Heart right ventricle (tissue), 16 donors: ENCODE measurements at places on chromosomes 5 and 9.

GRCh38 chr5:67038817-67039603 is 157.6 kb downstream of the CD180 start:
- DNase-seq = no peak

GRCh38 chr9:137366445-137366810 is 56.5 kb downstream of the EXD3 start:
- no peak for DNase-seq

DNA sequence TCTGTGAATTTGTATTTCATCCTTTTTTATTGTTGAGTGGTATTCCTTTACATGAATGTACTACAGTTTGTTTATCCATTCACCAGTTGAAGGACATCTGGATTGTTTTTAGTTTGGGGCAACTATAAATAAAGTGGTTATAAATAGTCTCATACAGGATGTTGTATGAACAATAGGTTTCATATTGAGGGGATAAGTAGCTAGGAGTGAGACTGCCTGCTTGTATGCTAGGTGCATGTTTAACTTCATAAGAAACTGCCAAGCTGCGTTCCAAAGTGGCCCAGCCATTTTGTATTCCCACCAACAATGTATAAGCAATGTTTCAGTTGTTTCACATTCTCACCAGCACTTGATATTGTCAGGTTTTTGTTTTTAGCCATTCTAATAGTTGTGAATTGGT is 21.5 kb downstream of the OTULINL start:
- DNase-seq = no peak

GRCh38 chr9:107881626-107882300 is 392.2 kb upstream of the KLF4 start:
- no peak for DNase-seq

DNA sequence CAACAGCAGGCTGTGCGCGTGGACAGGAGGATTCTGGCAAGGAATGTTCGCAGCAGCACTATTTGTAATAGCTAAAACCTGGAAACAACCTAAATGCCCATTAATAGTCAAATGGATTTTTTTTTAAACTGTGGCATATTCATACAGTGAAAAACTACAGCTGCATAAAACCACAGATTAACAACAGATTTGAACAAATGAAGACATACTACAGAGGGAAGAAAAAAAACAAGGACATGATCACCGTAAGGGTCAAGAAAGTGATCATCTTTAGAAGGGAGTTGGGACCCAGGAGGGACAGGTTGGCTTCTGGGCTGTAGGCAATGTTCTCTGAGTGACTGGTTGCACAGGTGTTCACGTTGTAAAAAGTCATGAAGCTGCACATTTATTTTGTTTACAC is 1.2 kb upstream of the TMOD1 start:
- no peak for DNase-seq

DNA sequence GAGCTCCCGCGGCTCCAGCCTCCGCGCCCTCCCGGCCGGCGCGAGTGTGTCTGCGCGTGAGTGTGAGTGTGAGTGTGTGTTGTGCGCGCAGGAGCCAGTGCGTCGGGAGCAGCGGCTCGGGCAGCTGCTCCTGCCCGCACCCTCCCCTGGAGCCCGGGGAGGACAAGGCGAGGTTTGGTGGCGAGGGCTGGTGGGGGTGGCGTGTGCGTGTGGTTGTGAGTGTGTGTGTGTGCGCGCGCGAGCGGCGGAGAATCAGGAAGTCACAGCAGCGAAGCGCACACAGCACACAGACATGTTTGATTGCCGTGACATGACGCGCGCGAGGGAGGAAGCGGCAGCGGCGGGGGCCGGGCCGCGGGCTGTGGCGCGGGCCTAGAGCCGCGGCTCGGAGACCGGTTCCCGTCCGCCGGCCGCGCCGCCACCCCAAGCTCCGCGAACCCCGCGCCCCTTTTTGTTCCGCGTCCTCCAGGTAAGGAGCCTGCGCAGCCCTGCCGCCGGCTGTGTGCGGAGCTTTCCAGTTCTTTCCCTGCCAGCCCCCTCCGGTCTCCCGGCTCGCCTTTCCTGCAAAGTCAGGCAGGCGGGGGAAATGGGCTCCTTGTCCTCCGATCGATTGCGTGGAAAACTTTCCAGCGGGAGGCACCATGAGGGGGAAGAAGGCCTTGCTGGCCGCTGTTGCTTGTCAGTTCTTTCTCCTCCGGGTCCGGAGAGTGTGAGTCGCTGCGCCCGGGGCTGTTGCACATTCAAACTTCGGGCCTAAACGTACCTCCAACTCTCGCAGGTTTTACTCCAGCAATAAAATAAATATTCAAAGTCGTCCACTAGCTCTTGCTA is 2.4 kb downstream of the SMARCA2 start:
- DNase-seq = peak; percentile 80

GRCh38 chr9:1707291-1707690 is 307.9 kb upstream of the SMARCA2 start:
- DNase-seq = no peak

GRCh38 chr5:166018716-166019115 is 2272.7 kb upstream of the WWC1 start:
- DNase-seq = no peak

DNA sequence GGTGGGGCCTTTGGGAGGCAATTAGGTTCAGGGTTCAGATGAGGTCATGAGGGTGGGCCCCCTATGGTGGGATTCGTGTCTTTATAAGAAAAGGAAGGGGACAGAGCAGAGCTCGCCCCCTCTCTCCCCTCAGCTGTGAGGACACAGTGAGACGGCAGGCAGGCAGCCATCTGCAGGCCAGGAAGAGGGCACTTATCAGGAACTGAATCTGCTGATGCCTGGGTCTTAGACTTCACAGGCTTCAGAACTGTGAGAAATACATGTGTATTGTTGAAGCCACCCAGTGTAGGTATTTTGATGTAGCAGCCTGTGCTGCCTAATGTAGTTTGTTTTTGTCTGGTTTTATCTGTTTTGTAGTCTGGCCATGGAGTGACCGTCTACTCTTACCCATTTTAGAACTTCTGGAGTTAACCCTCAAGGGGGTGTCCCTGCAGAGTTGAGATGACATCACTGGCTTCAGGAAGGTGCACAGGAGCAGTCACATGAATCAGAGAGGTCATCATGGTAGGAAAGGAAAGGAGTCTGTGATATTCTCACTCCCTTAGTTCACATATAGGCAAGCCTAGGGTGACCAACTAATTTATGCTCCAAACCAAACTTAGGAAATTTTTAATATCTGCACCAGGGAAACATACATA is 71.0 kb downstream of the LRRC70 start:
- no peak for DNase-seq

DNA sequence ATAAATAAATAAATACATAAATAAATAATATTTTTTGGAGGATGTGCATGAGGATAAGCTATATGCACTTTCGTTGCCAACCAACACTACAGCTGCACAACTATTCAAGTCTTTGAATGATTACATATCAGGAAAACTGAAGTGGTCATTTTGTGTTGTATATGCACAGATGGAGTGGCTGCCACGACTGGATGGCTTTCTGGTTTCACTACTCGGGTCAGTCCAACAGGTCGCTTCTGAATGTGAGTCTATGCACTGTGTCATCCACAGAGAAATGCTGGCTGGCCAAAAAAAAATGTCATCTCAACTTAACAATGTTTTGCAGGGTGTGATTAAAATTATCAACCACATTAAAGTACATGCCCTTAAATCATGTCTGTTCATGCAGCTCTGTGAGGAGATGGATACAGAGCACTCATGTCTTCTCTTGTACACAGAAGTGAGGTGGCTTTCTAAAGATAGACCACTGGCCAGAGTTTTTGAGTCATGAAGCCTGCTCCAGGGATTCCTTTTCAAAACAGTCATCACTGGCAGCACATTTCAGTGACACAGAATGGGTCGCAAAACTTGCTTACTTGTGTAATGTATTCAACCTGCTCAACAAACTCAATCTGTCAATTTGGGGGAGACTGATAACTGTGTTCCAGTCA is 589.8 kb upstream of the CYLC2 start:
- DNase-seq = no peak

GRCh38 chr9:111831371-111832108 is 36.8 kb upstream of the SHOC1 start:
- no peak for DNase-seq

- DNase-seq = no peak
Measured at GRCh38 chr9:105475302-105475701, 27.5 kb downstream of the FSD1L start.

- no peak for DNase-seq
Measured at GRCh38 chr5:120817044-120817985, 353.2 kb downstream of the PRR16 start.

DNA sequence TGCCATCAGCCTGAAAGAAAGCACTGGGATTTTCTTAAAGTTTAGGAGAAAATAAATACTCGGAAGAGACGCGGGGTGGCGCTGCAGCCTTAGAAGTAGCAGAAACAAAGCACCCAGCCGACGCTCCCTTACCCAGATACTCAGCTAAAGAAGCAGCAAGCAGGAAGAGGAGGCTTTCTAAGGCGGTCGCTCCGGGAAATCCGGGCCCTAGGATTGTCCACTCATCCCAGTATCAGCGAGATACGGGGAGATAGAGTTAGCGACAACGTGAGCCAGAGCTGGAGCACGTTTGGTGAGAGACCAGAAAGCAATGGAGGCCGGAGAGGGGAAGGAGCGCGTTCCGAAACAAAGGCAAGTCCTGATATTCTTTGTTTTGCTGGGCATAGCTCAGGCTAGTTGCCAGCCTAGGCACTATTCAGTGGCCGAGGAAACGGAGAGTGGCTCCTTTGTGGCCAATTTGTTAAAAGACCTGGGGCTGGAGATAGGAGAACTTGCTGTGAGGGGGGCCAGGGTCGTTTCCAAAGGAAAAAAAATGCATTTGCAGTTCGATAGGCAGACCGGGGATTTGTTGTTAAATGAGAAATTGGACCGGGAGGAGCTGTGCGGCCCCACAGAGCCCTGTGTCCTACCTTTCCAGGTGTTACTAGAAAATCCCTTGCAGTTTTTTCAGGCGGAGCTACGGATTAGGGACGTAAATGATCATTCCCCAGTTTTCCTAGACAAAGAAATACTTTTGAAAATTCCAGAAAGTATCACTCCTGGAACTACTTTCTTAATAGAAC is at the start of gene PCDHB2:
Gene PCDHB2, plus strand, starts transcription at position 135 of the 782 bp plus-strand sequence. Its CDS starts 176 bp downstream, at position 311.
- DNase-seq = peak; percentile 30

DNA sequence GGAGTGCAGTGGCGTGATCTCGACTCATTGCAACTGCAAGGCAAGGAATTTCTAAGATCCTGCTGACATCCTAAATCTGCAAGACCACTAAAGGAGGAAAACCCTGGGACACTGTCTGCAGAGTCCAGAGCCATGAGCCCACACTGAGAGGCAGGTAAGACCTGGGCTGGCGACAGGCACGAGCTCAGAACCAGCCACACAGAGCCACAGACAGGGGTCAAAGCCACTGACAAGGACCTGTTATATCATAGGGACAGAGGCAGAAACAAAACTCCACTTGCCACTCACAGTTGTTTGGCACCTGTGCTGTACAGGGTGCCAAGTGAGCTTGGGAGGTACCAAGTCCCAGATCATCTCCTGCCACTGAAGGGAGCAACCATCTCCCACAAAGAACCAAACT is 34.2 kb downstream of the IPPK start:
- no peak for DNase-seq

DNA sequence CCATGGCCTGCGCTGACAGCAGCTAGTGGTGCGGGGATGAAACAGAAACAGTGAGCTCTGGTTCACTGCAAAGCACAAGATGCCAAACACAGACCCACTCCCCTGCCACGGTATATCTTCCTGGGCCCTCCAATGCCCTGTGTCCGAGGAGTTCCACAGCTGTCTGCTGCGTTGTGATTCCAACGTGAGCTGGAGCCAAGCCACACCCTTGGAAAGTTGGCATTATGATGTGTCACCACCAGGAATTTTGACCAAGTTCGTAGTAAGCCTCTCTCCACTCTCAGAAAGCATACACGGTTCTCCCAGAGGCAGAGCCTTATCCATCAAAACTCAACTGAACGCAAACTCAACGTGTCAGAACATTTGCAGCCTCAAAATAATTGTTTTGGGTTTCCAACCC is 55.6 kb downstream of the MACROH2A1 start:
- no peak for DNase-seq

DNA sequence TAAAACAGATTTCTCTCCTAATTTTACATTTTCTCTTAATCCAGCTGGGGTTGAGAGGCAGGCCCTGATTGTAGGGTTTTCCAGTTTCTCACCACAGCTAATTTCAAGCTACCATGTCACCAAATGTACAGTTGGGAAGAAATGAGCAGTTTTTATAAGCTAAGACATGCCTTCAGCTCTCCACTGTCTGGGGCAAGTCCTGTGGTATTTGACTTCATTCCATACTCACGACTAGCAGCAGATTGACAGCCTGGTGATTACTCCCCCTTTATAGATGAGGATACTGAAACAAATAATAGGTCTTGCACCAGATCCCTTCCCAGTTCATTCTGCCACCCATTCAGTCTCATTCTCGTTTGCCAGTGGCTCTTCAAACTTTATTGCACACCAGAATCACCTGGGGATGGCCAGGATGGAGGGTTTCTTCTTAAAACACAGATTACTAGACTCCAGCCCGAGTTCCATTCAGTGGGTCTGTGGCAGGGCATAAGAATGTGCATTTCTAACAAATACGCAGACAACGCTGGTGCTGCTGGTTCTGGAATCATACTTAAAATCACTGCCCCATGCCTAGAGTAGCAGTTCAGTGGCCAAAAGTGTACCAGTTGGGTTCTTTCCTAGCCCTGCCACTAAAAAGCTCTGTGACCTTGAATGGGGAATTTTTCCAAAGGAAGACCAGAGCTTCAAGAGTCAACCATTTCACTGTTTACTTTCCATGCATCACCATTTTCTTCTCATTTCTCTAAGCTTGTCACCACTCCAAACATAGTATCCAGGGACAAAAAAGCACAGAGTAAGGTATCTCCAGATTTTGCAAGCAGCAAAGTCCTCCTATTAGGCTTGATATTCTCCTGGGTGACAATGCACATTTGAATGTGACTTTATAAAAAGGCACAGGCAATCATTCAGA is 64.3 kb downstream of the CSNK1A1 start:
- no peak for DNase-seq

GRCh38 chr5:26024774-26025173 is 1013.6 kb downstream of the CDH9 start:
- no peak for DNase-seq

GRCh38 chr5:119333421-119333851 is 22.4 kb upstream of the TNFAIP8 start:
- no peak for DNase-seq

- DNase-seq = no peak
Measured at GRCh38 chr5:78597068-78597973, 51.3 kb downstream of the LHFPL2 start.

DNA sequence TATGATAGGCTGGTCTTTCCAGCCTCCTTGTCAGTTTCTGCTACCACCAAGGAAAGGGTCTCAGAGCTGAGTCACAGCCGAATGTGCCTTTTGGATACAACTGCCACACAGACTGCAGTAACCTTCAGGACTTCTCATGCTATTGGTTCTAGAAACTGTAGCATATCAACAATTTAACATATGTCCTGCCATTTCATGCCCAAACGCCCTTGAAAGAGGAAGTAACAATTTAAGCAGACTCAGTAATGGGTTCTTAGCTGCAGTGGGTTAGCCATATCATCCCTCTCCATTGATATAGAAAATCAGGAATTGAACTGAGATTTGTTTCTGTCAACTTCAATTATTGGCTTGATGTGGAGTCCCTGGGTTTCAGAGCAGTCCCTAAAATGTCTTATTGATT is 4.1 kb upstream of the CLK4 start:
- no peak for DNase-seq
